NCI-H460 (cell line): ENCODE measurements at places on chromosomes 3 and 15. TPM values are rescaled to one million over a fixed set of nuclear protein-coding genes. Genes with fewer than 3 reads are reported as not detected.

LSMEM2 gene
- total RNA-seq = not detected in 2 replicates

FEZF2 gene
- not detected in 2 replicates for total RNA-seq

PARL gene
- 46.9 and 48.1 TPM in 2 replicates for total RNA-seq

GOLGA6L1 gene
- not detected in 2 replicates for total RNA-seq

ENTPD3 gene
- total RNA-seq = not detected in 2 replicates

CPN2 gene
- total RNA-seq = not detected in 2 replicates

ARGFX gene
- not detected in 2 replicates for total RNA-seq

CYFIP1 gene
- 70.5 and 72.8 TPM in 2 replicates for total RNA-seq

STX19 gene
- total RNA-seq = not detected in 2 replicates

PRKAR2A gene
- total RNA-seq = 20.5 and 23.1 TPM in 2 replicates

PSMD2 gene
- total RNA-seq = 140 and 164 TPM in 2 replicates
